Left colon (tissue), 2 donors: ENCODE measurements at places on chromosomes 4 and X. TPM values are rescaled to one million over a fixed set of nuclear protein-coding genes. Genes with fewer than 3 reads are reported as not detected.

- DNase-seq: no peak
Measured at GRCh38 chr4:135672202-135672601, 1470.6 kb upstream of the PABPC4L start.

- no peak for DNase-seq
Measured at GRCh38 chr4:186592445-186592844, 37.1 kb upstream of the MTNR1A start.

GRCh38 chr4:147367891-147368290 lies 113.0 kb upstream of the EDNRA start:
- DNase-seq: no peak

DNA sequence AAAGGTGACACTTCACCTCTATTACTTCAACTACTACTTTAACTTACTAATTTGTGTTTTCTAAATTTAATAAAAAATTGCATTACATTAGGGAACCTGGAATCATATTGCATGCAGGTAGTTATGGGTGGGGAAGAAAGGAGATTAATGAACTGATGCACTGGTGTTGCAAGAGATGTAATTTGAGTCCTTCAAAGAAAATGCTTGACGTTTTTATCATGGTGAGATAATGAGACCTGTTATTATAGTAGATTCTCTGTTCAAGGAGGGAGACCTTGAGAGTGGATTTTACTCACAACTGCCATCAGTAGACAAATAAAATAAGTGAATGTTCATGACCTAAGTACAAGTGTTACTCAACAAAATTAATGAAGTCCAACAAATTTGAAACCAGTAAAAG lies 26.4 kb upstream of the MED14 start:
- no peak for DNase-seq

GRCh38 chr4:76762137-76763130 lies 135.5 kb downstream of the SOWAHB start:
- no peak for DNase-seq

- DNase-seq: no peak
Measured at GRCh38 chrX:138519296-138519695, 192.2 kb downstream of the FGF13 start.

DNA sequence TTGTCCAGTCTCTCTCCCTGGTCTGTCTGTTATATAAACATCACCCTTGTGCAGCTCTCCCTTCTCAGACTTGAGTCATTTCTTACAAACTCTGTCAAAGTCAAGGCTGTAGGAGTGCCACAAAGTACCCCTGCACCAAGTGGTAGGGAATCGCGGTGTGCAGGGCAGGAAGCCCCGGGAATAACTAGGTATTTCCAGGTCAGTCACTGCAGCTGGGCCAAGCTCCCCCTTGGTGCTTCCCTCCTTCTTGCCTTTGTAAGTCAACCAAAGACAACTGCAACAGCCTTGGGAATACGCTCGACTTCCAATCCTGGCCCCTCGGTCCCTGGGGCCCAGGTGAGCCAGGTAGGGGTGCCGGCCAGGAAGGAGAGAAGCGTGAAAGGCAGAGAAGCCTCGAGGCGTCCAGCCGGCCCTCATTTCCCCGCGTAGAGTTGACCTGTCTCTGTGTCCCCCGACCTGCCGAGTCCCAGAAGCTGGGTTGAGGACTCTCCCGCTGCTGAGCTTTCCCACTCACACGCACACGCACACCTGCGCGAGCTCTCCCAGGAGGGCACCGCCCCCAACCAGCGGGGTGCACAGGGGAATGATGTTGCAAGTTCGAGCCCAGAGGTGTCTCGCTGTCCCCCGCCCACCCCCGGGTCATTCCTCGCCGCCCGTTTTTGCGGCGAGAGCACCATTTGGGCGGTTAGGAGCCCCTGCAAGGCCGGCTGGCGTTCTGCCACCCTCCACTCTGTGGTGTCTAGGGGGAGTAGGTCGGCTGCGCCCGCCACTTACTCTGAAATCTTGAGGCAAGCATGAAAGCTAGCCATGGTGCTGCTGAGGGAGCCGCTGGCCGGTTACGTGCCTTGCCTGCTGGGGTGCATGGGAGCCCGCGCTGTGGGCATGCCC lies 22.8 kb upstream of the KIAA1210 start:
- DNase-seq: no peak

DNA sequence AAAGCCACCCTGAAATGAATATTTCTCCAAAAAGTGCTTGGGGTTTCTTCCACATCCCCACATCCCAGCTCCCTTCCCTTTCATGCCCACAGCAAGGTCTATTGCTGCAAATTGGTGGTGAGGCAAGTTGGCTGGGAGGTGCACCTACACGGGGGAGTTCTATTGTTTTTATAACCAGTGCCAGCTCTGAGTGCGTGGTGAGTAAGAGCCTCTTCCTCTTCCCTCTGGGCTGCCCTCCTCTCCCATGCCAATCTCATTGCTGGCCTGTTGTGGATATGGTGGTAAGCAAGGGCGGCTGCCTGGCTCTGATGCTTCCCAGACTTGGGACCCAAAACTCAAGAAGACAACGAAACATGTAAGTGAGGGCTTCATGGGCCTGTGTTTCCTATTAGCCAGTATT lies 204.3 kb downstream of the SHROOM3 start:
- DNase-seq: no peak

- peak; percentile 6 for DNase-seq
Measured at GRCh38 chr4:145679520-145679919, 426 bp upstream of the C4orf51 start.

GRCh38 chr4:173538909-173539445 lies 8.9 kb upstream of the HAND2 start:
- DNase-seq: no peak

- no peak for DNase-seq
Measured at GRCh38 chrX:10931976-10932375, 179.2 kb upstream of the HCCS start.

- peak; percentile 43 for DNase-seq
Measured at GRCh38 chr4:178316211-178316610, 874.0 kb upstream of the AGA start.

DNA sequence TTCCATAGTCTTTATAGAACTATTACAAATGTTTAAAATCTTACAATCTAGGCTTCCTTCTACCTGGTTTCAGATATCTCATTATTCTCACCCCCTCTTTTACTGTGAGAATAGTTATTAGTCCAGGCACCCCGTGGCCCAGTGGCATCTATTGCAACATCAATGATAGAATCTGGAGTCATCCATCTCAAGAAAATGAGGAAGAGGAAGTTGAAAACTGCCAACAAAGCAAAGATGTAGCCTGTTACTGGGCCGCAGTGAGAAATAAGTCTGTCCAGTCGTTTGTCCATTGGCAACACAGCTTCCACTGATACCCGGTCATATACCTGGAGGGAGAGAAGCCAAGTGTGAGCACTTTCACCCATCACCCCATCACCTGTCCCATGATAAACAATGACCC lies 6.0 kb upstream of the ASB11 start:
- no peak for DNase-seq

- DNase-seq: no peak
Measured at GRCh38 chr4:140851032-140851636, 94.9 kb upstream of the TBC1D9 start.

GRCh38 chr4:8163436-8164193 lies 5.0 kb upstream of the ABLIM2 start:
- DNase-seq: no peak

DNA sequence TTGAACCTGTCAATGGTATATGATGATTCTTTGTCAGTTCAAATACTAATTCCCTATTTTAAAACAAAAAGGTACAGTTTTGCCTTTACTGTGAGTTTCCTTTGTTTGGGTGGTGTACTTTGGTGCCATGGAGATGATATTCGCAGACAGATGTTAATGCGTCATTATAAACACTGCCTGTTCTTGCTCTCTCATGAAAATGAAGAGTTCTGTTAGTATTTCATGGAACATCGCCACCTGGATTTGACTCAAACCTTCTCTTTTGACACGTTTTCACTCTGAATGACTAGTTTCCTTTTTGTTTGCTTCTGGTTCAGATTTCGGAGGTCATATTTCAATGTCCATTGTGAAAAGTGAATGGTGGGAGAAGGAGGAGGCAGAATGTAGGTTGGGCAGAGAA lies 6.9 kb upstream of the CTSO start:
- no peak for DNase-seq

NAT8L gene
- 0.06 TPM for total RNA-seq

TBX22 gene
- total RNA-seq: not detected

BMP3 gene
- total RNA-seq: 48.7 TPM

PF4V1 gene
- not detected for total RNA-seq

BBS12 gene
- 3.7 TPM for total RNA-seq

BST1 gene
- total RNA-seq: 11.4 TPM

MXD4 gene
- total RNA-seq: 33.1 TPM

GPR143 gene
- total RNA-seq: 1.9 TPM

LUZP4 gene
- total RNA-seq: not detected

NUDT6 gene
- total RNA-seq: 7.7 TPM
